Activated CD4-positive, alpha-beta T cell treated with anti-CD3 and anti-CD28 coated beads, Interleukin-10, Interleukin-2, amounts not matched to agents 100 ng/mL and 50 ng/mL, durations not matched to agents 16 hours and 8 hours (primary cell): ENCODE measurements at places on chromosomes 1 and 21.

GRCh38 chr1:17914131-17914530 lies 159.0 kb downstream of the ACTL8 start:
- no peak for DNase-seq

DNA sequence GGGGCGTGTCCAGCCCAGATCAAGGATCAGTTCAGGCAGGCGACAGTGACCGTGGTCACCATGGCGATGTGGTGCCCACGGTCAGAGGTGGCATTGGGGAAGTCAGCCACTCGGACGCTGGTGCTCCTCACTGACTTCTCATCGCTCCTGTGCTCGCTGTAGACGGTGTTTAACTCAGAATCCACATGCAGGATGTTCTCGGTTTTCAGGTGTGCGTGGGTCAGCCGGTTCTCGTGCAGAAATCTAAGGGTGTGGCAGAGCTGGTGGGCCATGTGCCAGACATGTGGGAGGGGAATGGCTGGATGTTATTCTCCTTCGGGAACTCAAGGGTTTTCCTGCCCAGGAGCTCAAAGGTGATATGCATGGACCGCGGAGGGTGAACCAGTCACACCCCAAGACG lies 11.7 kb downstream of the OR2AJ1 start:
- no peak for DNase-seq

DNA sequence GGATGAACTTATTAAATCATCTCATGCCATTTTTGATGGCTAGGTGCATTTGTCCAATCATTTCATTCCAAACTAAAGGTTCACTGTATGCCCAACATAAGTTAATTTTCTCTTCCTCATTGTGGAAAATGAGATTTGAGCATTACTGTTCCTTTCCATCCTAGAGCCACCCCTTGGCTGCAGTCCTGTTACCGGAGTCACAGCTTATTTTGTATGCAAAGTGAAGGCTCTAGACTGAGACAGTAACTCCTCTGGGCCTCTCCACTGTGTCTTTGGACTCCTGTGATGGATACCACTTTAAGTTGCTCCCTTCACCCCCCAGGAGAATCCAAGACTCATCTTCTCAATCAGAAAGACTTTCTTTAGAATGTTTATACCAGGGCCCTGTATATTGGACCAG lies 59.7 kb downstream of the FGGY start:
- DNase-seq, result no peak

GRCh38 chr1:30411206-30411605 lies 312.2 kb downstream of the MATN1 start:
- no peak for DNase-seq

DNA sequence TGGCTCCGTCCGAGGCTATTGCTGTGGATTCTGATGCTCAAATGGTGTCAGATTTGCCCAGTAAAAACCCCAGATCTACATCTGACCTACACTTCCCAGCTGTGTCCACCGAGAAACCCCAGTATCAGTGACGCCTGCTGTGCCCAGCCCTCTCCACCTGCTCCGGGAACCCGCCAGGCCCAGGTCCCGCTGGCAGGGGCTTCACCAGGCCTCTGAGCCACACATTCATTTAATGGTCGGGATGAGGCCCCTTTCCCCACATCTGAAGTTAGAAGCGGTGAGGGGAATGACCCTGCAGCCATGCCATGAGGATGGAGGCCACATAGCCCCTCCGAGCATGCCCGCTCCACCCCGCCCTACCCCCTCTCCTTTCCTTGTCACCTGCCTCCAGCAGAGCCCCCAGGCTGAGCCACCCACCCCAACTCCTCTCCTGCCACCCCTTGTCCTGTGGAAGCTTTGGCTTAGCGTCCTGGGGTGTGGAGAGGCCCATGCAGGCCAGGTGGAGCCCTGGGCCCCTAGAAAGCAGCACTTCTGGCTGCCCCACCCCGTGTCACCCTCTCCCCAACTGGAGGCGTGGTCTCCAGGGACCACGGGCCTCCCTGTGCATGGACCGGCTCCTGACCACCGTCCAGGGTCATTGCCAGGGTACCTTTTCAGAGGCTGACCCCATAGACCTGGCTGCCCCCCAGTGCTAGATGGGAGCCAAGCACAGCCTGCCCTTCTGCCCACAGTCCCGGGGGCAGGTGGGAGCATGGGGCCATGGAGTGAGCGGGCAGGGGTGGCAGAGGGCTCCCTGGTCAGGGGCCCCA lies 8.0 kb downstream of the TNFRSF14 start:
- DNase-seq, result no peak

DNA sequence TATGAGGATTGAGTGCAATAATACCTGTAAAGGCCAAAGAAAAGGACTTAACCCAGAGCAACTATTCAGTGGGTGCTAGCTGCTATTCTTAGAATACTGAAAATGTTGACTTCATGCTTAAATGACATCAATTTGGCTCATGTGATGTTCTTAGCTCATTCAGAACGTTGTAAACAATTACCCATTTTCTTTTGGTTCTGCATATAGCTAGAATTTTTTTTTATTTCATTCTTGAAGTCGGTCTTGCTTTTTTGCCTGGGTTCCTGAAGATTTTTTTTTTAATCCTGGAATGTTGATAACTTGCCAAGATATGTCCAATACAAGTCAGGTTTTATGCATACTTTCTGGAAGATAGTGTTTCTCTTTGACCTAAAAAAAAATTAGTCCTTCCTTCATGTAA lies 772.0 kb downstream of the LTN1 start:
- DNase-seq, result no peak

GRCh38 chr1:234853906-234854644 lies 244.1 kb upstream of the IRF2BP2 start:
- no peak for DNase-seq
